ENCODE measurements at places on chromosomes 1 and 21.

DNA sequence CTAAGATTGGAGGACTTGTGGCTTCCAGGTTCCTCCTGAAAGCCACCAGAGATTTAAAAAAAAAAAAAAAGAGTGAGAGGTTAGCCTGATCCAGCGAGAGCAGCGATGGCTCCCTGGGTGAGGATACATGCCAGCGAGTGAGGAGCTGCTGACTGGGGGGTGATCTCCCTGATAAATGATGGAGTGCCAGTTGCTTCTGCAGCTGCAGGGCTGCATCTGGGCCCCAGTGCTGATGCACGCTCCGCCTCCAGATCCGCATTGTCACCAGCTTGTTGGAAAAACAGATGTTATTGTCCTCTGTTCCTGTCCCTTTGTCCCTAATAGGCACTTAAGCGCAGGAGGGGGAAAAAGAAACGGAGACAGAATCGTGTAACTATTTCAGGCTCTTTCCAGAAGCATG is 28.6 kb downstream of the UBIAD1 start:
- no peak for DNase-seq

DNA sequence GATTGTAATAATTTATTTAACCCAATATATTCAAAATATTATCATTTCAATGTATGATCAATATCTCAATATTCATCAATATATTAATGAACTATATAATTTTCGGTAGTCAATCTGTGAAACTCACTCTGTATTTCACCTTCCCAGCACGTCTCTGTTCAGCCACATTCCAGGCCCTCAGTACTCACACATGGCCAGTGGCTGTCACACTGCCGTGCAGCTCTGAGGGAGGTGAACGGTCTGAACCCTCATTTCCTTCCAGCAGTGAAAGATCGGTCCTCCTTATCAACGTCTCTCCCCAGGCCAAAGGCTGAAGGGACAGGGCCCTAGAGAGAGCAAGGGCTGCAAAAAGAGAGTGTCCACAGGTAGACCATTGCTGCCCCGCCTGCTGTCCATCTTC is 39.5 kb upstream of the ZNF124 start:
- no peak for DNase-seq

- no peak for DNase-seq
Measured at GRCh38 chr1:147541672-147542568, 619 bp downstream of the BCL9 start.

DNA sequence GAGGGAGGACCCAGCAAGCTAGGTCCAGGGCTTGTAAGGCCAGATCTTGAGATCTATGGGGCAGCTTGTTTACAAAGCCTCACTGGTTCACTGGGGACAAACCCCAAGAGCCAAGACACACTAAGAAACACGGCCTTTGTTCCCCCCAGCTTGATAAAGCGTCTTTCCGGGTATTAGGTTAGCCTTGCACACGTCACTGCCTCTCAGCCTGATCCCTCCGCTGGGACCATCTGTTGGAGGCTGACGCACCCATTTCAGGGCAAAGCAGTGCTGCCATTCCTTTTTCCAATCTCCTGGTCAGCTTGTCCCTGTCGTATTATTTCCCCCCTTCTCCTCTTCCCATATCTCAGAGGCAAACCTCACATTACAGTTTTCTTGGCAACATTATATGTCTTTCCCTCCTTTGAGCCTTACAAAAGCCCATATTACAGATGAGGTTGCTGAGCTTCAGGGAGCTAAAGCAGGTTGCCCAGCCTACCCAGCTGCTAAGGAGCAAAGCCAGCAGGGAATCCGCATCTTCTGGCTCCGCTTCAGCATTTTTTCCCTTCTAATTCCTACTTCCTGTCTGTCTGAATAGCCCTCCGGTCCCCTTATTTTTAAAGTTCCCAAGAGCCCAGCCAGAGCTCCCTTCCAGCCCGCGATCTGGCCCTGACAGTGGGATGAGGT is 4.1 kb downstream of the HEYL start:
- no peak for DNase-seq

DNA sequence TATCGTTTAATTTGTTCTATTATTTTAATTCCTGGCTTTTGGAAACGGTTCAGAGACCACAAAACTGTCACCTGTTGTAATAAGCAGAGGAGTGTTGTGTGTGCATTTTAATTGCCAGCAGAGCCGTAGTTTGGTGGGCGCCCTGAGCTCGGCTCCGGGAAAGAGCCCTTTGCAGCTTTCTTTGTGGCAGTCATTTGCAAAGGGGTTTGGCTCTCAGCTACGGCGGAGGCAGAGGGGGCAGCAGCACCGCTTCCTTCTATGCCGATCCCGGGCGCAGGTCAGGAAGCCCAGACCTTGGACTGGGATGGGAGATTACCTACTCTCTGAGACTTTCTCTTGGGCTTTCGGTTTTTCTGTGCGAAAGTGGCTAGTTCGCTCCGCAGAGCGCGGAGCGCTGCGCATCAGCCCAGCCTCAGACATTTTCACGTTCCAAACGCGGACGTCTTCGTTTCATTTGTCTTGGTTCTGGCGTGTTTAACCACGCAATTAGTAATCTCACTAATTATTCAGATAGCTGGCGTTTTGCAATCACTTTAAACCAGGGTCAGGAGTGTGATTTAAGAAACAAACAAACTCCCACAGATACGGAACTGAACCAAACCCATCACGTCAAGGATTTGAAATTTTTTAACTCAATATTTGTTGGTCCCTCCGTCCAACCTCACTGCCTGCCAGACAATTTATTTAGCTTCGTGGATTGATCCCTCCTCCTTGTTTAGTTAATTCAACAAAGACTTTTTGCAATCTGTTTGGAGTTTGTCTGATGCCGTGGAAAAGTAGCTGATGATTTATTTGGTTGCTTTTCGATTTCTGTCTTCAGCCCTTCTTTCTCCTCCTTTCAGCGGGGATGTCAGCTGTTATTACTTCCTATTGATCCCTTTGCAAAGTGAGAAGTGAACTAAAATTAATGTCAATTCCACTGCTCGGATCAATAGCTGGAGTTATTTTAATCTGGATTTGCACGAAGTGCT is 3.9 kb downstream of the RNF220 start:
- no peak for DNase-seq

- no peak for DNase-seq
Measured at GRCh38 chr1:21811875-21812305, at the start of gene LDLRAD2. Gene LDLRAD2, plus strand, starts transcription at chr1:21812265. Its CDS starts 187 bp downstream, at chr1:21812452.

DNA sequence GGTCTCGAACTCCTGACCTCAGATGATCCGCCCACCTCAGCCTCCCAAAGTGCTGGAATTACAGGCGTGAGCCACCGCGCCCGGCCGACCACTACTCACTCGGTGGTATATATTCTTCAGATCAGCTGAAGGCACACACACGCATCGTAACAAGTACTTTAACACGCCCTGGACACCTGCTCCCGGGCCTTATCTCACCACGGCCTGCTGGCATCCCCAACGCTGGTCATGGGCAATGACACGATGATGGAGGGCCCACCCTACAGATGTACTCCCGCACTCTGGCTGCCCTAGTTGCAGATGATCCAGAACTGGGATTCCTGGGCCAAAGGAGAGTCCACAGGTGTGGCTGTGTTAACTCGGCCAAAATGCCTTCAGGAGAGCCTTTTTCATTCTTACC is 11.6 kb downstream of the UBE2J2 start:
- no peak for DNase-seq

- no peak for DNase-seq
Measured at GRCh38 chr21:36694031-36694515, 4.8 kb upstream of the SIM2 start.

- no peak for DNase-seq
Measured at GRCh38 chr1:163069142-163069541, at the start of gene RGS4. Gene RGS4, plus strand, starts transcription at chr1:163069361. Its CDS starts 124 bp downstream, at chr1:163069485.

DNA sequence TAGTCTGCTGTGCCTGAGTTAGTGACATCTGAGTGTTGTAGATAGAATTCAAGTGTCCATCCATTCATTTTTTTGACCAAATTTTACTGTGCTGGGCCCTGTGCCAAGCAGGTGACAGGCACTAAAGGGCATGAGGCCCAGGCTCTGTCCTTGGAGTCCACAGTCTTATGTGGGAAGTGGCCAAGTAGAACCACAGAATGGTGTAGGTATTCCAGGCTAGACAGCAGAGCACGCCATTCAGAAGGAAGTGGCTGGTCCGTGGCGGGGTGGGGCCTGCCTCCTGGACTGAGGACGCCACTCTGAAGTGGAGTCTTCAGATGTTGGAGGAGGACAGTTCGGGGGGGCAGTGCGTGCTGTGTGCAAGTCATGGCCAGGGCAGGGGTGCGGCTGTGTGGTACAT is 68.9 kb upstream of the ACTL8 start:
- DNase-seq, result no peak

- no peak for DNase-seq
Measured at GRCh38 chr1:204348242-204348641, 11.5 kb downstream of the PLEKHA6 start.

- DNase-seq, result no peak
Measured at GRCh38 chr1:183291216-183291762, 105.2 kb downstream of the LAMC2 start.

DNA sequence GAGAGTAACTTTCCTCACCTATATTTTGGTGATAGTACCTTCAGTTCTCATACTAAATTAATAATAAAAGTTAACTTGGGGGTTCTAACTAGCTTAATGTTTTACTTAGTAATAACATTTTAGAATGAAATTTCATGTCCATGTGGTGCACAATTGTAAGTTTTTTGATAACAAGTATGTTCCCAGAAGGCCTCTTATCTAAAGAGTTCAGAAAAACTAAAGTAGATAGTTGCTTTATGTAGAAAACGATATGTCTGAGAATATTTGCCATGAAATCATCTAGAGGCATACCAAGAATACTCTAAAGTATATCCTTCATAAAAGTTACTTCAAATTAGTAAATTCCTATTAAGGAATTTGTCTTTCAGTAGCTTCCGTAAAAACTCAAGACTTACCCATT is 10.2 kb upstream of the ADCY10 start:
- DNase-seq, result no peak

- DNase-seq, result no peak
Measured at GRCh38 chr1:26375081-26375480, 2.5 kb upstream of the ZNF683 start.

DNA sequence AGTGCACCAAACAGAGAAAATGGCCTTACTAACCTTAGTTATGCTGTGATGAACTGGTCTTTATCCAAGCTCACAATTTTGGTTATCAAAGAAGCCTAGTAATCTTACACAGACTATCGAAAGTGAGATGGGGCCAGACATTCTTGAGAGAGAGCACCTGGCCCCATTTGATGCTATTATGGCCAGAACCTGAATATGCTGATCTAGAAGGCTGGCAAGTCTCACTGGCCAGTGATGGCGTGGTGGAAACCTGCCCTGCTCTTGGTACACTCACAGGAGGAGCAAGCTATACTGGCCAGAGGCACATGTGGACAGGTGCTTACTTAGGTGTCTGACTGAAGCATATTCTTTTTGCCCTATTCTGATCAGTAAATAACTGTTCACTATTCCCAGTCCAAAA is 357.8 kb upstream of the ZRANB2 start:
- no peak for DNase-seq

GRCh38 chr1:115951560-115951959 is 24.8 kb upstream of the SLC22A15 start:
- no peak for DNase-seq

DNA sequence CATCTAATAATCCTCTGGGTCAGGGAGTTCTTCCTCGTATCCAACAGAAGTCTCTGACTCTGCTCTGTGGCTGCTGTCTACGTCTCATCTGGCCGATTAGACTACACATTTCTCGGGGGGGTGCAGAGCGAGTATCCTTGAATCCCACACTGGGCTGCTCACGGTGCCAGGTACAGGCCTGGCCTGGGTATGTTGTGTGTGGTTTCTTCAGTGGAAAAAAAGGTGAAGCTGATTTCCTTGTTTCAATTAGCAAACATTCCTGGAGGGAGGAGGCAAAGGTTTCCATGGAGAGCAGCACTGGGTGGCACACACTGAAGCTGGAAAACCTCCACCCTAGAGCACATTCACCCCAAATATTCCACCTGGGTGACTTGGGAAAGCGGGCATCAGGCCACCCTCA is 2.0 kb upstream of the RAB7B start:
- DNase-seq, result no peak

DNA sequence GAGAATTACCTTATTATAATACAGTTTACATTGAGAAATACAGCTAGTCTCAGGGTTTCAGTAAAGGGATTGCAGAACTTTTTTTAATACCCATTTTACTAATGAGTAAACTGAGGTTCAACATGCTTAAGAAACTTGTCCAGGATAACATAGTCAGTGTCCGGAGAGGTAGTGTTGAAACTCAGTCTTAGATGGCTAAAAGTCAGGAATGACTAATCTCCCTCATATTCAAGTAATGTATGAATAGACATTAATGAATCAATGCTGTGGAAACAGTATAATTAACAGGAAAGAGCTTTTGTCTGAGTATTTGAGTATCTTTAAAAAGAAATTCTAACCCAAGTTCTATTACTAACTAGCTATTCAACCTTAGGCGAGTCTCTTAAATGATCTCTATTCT is 397.6 kb downstream of the PLA2G4A start:
- no peak for DNase-seq
